ENCODE measurements at places on chromosomes 1 and 21. TPM values are rescaled to one million over a fixed set of nuclear protein-coding genes. Genes with fewer than 3 reads are reported as not detected.

THRAP3 gene
- 97.4 TPM for total RNA-seq

TMCO1 gene
- 47.6 TPM for total RNA-seq

KIAA0040 gene
- 19.4 TPM for total RNA-seq

RGS5 gene
- total RNA-seq: 0.14 TPM

DOP1B gene
- total RNA-seq: 29.5 TPM

KPNA6 gene
- total RNA-seq: 59.0 TPM

KRTAP12-2 gene
- total RNA-seq: not detected

FAM167B gene
- 0.80 TPM for total RNA-seq

CCDC185 gene
- total RNA-seq: not detected

CRP gene
- total RNA-seq: not detected

AMY1A gene
- not detected for total RNA-seq

ATP1A2 gene
- not detected for total RNA-seq

Measured in natural killer cell (primary cell).